ENCODE measurements at places on chromosomes 7 and 10.

GRCh38 chr7:150981644-150982043 lies 3.5 kb upstream of the KCNH2 start:
- no peak for DNase-seq

DNA sequence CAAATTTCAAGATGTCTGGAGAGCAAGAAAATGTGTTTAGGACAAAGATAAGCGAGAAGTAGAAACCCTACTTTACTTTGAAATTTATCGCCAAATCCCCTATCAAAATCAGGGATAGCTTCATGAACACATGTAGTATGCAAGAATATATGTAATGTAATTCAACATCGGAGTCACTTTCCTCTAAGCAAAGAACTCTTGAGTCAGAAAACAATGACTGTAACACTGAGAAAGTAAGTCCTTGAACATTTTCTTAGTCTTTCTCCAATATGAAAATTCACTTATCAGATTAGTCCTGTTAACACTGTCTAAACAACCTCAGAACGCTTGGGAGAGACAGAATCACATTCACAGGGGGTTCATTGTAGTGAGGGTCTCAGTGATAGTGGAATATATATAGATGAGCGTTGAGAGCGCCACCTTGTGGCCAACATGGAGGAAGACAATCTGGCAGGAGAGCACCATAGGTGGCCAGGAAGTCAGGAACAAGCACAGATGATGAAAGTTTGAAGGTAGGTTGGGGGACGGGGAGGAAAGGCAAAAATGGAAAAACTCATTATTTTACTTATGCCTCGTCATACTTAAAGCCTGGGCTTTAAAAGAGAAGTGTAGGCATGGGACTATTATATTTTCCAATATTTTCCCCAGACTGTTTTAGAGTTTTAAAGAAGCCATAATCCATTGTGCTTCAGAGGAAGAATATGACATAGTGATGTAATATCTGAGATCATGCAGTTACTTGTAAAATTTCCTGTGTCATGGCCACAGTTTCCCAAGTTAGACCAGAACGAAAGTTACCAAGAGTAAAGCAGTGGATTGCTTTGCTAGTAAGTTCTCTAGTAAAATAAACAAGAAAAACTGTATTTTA lies 115.5 kb upstream of the GNAI1 start:
- peak; percentile 58 for DNase-seq

- no peak for DNase-seq
These were observed 80.5 kb downstream of the HECW1 start for GRCh38 chr7:43192806-43193460.

- no peak for DNase-seq
These were observed 106.1 kb upstream of the BTBD16 start for GRCh38 chr10:122164815-122165483.
